BE2C (cell line): ENCODE measurements at places on chromosomes 13 and 19.

DNA sequence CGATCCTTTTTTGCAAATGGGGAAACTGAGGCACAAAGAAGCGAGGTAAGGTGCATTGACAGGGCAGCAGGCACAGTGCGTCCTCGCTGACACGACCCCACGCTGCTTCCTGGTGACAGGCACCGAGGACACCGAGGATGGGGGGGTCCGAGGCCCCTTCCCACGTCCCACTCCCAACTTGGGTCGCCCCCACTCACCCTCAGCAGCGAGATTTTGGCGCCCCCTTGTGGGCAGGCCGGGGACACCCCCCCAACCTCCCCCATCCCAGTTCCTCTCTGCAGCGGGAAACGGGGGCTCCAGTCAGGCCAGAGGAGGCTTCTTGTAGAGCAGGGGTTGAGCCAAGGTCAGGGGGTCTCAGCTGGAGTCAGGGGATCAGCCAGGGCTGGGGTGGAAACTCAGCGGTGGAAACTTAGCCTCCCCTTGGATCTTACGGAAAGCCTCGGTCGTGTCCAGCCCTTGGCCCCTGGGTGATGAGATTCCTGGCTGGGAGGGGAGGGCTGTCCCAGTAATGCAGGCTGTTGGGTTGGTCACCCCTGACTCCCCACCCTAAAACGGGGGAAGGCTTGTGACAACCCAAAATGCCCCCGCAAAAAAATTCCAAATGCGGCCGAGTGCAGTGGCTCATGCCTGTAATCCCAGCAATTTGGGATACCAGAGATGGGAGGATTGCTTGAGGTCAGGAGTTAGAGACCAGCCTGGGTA, 8.2 kb downstream of the SMIM24 start:
- peak; percentile 50 for DNase-seq

- no peak for DNase-seq
Observed at GRCh38 chr19:36898422-36898821, 17.7 kb downstream of the ZNF829 start.

DNA sequence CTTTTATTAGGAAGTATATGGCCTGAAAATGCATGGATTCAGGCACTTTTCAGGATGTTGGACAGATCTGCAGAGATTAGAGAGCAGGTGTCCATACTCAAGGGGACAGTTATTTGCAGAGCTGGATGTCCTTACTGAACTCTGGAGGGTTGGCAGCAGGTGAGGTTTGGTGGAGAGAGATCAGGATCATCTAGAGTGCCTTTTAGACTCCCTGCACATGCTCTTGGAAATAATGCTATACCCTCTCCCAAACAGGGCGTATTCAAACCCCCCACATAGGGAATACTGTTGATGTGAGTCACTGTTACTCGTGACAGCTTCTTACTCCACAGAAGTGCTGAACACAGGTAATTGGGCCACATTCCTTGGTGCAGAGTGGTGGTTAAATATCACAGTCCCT, 725.7 kb upstream of the SGCG start:
- DNase-seq: no peak

GRCh38 chr19:47315125-47315821, 5.6 kb downstream of the C5AR1 start:
- DNase-seq: no peak

GRCh38 chr13:42612021-42612765, 38.2 kb downstream of the TNFSF11 start:
- DNase-seq: peak; percentile 15

GRCh38 chr13:37319031-37319443, 213.6 kb upstream of the CSNK1A1L start:
- no peak for DNase-seq

- DNase-seq: no peak
Observed at GRCh38 chr13:64925727-64926126, 2304.4 kb downstream of the PCDH9 start.

- DNase-seq: no peak
Observed at GRCh38 chr13:19685437-19685836, 52.0 kb downstream of the MPHOSPH8 start.

DNA sequence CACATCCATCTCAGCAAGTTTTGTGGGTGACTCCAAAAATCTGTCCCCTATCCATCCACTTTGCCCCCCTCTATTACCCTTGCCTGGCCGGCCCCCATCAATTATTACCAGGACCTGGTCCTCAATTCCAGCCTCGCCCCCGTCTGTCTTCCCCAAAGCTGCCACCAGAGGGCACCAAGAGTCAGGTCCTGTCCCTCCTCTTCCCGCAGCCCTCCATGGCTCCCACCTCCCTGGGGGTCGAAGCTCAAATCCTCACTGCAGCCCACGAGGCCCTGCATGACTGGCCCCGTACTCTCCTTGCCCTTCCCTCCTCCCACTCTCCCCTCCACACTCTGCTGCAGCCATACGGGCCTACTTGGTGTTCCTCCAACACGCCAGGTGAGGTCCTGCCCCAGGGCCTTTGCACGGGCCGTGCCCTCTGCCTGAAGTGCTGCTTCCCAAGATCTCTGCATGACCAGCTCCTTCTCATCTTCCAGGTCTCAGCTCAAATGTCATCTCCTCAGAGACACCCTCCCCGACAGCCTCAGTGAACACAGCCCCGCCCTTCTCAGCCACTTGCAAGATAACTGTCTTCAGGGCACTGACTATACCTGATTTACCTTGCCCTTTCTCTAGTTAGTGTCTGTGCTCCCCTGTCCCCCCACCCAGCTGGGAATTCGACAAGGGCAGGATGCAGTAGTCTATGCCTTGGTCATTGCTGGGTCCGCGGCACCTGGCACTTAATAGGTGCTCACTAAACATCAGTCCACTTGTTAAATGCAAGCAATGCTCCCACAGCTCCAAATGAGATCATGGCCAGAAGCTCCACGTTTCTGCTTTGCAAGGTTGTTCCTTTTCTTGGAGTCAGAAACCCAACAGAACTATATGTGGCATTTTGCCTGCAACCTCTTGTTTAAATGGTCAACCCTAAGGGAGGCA, 16.8 kb upstream of the SEMA6B start:
- DNase-seq: peak; percentile 84

GRCh38 chr13:73602295-73602694, 531.9 kb downstream of the KLF12 start:
- DNase-seq: no peak

GRCh38 chr13:106899442-106899841, 331.5 kb upstream of the ARGLU1 start:
- no peak for DNase-seq

DNA sequence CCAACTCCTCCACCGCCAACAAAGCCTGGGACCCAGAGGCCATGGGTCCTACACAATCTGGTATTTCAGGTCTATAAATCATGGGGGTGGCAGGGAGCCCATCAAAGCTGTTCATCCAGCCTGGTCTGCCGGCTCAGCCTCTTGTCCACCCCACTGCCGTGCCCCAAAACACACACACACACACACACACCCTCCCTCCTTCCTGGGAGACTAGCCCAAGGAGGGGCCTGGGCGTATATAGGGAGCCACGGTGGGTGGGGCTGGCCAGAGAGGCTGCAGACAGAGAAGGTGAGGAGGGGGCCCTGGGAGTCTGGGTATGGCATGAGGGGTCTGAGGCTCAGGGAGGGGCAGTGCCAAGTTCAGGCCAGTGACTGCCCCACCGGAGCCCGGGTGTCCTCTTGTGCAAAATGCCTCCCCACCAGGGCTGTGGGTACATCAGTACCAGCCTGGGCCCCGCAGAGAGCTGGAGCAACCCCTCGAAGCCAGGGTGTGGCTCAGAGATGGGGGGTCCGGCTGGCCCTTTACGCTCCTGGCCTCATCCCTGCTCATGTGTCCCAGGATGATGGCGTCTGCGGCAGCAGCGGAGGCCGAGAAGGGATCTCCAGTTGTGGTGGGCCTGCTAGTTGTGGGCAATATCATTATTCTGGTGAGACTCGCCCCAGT, at the start of gene UPK1A:
Gene UPK1A, plus strand, starts transcription at position 267 of the 663 bp plus-strand sequence. Its CDS starts 296 bp downstream, at position 563.
- no peak for DNase-seq

DNA sequence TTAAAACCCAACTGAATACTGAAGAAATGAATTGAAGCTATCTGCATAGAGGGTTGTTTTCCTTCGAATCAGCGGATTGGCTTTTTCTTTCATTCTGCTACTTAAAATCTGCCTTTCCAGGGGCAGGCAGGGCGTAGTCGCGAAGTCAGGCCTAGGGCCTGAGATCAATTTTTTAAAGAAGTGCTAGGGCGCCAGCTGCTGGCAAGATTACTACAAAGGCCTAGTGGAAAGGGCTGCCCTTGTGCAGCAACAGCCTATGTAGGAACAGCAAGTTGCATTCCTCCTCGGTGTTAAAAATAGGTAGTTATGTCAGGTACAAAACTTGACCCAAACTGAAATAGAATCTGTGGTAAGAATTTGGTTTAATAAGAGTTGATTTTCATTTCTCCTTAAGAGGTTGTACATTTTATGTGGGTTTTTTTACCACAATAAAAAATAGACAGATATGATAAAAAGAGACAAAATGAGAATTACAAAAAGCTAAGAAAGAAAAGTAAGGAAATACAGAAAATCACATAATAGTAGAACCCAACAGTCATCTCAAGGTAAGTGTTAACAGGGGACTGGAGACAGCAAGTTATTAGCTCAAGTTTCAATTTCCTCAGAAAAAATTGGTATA, 9.5 kb upstream of the URAD start:
- DNase-seq: peak; percentile 45

GRCh38 chr19:36986131-36986530, 70.0 kb downstream of the ZNF568 start:
- DNase-seq: no peak

- DNase-seq: no peak
Observed at GRCh38 chr13:73974051-73974450, 160.2 kb downstream of the KLF12 start.

DNA sequence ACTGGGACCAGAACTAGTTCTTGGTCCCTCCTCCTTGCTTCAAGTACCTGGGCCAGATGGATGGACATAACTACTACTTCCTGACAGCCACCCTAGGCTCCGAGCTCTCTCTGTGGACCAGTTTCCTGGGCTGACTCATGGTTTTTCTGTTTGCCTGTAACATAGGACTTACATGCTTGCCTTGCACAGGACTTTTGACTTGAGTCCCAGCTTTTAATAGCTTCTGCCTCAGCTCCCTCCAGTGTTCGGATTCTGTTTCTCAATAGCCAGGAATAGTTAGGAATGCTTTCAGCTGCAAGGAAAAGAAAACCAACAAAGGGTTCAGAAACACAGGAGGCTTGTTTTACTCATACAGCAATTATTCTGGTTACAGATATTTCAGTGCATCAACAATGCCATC, 405.9 kb downstream of the ZNF536 start:
- DNase-seq: no peak

DNA sequence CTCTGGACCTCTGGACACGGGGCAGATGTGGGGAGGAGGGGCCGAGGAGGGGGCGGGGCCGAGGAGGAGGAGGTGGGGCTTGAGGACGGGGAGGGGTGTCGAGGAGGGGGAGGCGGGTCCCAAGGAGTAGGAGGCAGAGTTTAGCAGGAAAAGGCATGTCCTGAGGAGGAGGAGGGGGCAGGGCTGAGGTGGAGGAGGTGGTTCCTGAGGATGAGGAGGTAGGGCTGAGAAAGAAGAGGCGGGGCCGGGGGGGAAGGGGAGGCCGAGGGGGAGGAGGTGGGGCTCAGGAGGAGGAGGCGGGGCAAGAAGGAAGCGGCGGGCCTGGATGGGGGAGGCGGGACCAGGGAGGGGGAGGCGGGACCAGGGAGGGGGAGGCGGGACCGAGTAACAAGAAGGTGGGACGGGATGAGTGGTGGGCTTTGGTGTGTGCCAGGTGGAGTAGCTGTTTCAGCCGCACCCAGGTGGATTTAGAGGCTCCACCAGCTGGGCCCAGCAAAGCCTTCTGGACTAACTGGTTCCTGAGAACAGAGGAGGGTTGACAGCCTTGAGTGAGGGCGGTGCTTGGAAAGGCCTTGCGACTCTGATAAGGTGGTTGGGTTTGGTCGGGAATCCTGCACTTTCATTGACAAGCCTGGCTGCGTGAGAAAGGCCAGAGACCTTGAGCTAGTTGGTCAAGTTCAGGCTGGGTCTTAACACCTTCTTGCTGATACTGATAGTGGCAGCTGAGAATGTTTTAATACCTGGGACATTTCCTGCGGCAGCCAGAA, 7.7 kb downstream of the TECR start:
- peak; percentile 57 for DNase-seq

- no peak for DNase-seq
Observed at GRCh38 chr19:52258426-52258825, 11.0 kb upstream of the ZNF766 start.

- DNase-seq: no peak
Observed at GRCh38 chr19:32809254-32809653, 60.3 kb downstream of the SLC7A9 start.

GRCh38 chr13:72875233-72875632, 93.3 kb downstream of the PIBF1 start:
- no peak for DNase-seq

DNA sequence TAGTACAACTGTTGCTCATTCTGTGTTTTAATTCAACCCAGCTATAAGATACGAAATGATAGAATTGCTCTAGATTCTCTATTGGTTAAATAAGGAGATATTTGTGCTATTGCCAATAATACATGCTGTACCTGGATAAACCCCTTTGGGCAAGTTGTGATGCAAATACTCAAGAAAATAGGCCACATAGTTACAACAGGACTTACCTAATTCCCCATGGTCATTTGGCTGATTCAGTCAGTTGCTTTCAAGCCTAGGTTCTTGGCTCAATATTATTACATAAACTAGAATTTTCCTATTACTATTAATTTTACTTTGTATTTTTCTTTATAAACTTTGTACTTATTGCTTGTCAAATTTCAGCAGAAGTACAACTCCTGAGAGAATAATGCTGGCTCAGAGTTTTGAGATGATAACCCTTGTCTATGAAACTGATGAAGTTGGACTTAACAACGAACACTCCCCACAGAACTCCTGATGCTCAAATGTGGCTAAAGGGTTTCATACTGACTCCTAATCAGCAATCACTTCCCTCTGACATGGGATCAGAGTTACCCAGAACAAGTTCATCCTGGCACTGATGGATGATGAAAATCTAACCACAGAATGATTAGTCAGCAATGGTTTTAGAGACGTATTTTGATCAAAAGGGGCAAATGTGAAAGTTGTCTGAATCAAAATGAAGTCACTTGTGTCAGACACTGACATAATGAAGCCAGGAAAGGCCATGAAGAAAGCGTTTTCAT, 221.1 kb downstream of the ITGBL1 start:
- DNase-seq: no peak

GRCh38 chr13:50711131-50711815, 132.2 kb downstream of the DLEU7 start:
- DNase-seq: peak; percentile 55

DNA sequence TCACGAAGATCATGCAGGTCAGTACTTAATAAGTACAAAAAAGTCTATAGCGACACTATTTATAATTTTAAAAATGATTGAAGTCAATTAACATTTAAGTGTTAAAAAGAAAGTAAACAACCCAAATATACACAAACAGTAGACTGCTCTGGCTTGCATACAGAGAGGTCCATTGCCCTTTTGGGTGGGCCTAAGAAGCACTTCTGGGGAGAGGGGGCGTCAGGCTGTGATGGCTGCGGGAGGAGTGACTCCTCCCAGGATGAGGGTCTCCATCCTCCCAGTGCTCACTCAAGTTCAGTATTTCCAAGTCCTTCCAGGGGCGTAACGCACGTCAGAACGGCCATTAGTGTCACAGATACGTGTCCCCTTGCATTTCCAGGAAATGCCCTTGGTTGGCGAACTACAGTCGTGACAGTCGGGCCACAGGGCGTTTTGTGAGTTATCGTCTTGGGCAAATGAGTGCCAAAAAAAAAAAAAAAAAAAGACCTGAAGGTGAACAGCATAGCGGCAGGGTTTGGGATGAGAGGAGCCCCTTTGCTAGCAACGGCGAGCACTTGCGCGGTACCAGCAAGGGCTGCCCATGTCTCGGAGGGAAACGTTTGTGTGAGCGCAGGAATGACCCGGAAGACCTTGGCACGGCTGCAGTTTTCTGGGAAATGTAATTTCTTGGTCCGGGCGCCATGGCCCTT, at the start of gene SCGB2B2:
Gene SCGB2B2, minus strand, starts transcription at position 463 of the 689 bp plus-strand sequence. CDS start 82,596 bp downstream, outside the sequence.
- DNase-seq: peak; percentile 64
